ENCODE measurements at places on chromosomes 1 and 21. TPM values are rescaled to one million over a fixed set of nuclear protein-coding genes. Genes with fewer than 3 reads are reported as not detected.

DNA sequence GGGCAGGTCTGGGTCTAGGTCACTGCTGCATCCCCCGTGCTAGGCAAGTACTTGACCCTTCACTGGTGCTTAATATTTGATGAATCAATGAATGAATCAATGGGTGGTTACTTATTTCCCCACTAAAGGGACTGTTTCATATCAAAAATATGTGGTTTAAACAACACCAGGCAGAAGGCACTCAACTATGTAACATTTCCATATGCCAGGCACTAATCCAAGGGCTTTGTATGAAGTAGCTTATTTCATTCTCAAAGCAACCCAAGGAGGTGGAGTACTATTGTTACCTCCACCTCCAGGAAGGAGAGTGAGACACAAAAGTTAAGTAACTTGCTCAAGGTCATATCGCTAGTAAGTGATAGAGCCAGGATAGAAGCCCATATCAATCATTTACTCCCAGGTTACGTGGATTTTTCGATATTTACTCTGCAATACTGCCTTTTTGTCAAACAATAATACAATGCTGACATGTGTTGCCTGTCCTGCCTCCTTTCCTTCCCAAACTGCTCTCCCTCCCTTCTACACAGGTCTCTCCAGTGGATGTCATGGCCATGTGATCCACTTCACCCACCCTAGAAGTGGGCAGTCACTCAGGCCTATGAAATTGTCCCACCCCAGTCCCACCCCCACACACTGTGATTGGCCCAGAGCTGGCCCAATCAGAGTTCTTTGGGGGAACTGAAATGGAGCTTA is 142.8 kb downstream of the ETS2 start:
- DNase-seq: no peak

DNA sequence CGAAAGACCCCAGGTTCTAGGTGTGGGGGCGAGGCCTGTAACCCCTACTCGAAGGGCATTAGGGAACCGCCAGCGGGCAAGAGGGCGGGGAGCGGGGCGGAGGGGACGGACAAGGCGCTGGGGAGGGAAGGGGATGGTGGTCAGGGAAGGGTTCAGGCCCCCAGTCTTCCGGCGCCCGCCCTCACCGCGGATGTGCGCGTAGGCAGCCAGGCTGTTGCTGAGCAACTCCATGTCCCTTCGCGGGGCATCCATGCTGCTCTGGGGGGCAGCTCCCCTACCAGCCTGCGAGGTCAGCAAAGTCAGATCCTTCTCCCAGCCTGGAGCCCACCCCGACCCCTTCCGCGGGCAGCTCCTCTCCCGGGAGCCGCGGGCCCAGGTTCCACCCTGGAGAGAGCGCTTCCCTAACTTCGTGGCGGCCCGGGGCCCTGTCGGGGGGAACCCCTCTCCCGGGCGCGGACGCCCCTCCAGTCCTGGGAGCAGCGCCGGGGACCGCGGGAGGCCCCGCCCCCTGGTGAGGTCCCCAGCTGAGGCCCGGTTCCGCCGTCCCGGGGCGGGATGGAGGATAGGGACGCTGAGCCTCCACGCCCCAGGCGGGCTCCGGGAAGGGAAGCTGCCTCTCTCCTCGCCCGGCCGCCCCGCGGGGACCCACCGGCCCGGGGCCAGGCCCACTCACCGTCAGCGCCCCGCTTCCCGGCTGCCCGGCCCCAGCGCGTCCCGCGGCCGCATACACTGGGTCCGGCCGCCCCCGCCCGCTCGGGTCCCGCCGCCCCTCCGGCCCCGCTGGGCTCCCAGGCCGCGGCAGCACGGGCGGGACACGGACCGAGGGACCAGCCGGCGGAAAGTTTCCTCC is 434 bp downstream of the EVA1B start:
- DNase-seq: no peak

GRCh38 chr1:200732438-200732837 is 6.3 kb upstream of the CAMSAP2 start:
- no peak for DNase-seq

DNA sequence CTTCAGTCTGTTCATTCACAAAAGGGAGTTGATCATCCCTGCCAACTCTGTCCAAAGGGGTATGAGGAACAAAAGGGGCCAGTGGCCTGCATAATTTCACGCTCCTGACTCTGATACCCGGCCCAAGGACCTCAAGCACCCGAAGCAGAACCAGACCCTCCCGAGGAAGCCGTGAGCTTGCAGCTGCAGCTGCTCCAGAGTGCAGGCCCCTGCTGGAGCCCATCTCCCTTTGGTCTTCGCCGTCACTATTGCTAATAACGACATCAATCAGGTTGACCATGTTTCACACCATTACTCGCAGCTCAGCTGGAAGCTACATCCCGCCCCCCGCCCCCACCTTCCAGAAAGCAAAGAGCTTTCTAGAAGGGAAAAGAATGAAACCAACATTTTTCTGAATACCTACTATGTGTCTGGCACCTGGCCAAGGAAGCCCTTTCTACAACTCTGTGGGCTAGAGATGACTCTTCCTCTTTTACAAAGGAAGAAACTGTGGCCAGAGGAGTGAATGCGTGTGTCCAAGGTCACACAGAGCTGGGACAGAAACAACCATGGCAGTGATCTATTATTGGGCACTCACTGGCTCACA is 5.5 kb downstream of the NKAIN1 start:
- no peak for DNase-seq

- no peak for DNase-seq
Measured at GRCh38 chr1:3544040-3544977, 67.0 kb downstream of the MEGF6 start.

DNA sequence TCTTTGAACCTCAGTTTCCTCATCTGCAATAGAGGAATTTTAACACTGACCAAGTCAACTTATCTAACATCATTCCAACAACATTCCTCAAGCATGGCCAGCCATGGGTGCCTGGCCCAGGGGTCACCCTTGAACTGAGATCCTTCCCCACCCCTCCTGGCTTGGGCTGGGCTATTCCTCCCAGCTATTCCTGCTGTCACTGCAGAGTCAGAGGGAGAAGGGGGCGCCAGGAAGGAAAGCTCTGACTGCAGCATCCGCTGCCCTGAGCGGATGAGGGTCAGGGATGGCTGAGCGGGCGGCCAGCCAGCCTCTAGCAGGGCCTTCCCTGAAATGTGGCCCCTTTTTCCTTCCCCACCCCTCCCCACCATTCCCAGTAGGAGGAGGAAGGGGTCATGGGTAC is 3.1 kb downstream of the TINAGL1 start:
- no peak for DNase-seq

GRCh38 chr1:167332503-167332902 is 111.8 kb downstream of the POU2F1 start:
- DNase-seq: no peak

DNA sequence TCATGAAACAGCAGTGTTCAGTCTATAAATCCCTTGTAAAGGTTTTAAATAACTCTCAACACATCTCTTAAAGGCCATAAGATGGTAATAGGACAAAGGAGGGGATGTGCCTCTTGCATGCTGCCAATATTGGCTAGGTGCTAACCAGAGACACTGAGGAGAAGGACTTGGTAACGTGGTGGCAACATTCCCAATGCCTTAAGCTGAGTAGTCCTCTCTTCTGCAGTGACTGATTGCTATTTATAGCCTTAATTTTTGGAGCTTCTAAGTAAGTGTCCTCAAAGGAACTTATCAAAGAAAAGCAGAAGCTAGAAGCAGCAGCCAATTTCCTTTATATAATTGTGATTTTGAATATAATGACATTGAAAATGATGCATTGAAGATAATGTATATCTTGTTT is 63.0 kb downstream of the DPT start:
- DNase-seq: no peak

- no peak for DNase-seq
Measured at GRCh38 chr1:200901796-200902444, 7.2 kb downstream of the INAVA start.

DNA sequence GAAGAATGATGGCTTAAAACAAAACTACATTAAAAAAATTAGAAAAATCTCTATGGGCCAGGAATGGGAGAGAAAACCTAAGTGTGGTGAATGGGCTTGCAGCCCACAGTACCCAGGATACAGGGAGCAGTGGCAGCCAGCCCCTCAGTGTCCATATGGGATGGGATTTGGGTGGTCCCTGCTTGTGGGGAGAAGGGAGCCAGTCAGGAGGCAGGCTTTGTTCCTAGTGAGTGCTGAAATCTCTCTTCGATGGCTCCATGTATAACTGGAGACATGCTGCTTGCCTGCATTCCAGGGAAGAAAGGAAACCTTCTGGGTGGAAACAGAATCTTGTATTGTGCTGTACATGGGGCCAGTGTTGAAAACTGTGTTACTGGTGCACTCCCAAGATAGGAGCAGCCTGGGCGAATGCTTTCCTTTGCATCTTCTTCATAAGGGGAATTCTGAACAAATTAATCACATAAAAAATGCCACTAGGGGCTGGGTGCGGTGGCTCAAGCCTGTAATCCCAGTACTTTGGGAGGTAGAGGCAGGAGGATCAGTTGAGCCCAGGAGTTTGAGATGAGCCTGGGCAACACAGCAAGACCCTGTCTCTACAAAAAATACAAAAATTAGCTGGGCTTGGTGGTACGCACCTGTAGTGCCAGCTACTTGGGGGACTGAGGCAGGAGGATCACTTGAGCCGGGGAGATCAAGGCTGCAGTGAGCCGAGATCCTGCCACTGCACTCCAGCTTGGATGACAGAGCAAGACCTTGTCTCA is 36.0 kb downstream of the PTPRU start:
- DNase-seq: no peak

GRCh38 chr1:200912737-200913407 is 18.2 kb downstream of the INAVA start:
- no peak for DNase-seq

DNA sequence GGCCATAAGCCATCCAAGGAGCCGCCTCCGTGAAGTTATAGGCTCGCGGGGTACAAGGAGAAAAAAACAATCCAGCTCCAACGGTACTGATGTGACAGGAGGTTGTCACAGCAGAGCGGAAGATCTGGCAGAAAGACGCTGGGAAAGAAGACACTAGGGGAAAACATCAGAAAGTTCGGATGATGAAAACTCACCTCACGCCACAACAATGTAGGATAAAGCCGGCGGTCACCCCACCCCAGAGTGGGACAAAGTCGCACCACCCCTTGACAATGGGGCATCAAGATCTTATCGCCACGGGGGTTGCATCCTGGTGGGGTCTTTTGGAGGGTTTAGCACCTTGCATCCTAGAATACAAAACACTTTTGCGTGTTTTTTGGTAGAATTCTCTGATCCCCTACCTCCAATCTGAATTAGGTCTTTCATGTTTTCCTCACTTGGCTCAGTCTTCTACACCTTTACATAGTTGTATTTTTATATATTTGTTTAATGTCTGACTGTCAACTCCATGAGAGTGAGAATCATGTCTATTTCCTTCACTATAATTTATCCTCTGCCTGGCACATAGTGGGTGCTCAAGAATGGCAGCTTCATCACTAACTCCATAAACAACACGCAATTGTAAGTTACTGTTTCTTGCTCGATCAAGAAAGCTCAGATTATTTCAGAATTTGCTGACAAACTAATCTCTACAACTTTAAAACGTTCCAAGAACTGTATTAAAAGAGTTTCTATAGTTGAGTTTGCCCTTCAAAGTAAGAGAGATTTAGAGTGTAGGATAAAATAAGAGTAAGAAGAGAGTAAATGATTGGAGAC is 611 bp upstream of the ZSWIM5 start:
- DNase-seq: no peak

GRCh38 chr1:3067671-3068563 is 1.1 kb upstream of the PRDM16 start:
- DNase-seq: no peak

GRCh38 chr1:33849211-33849610 is 14.7 kb upstream of the HMGB4 start:
- no peak for DNase-seq

DNA sequence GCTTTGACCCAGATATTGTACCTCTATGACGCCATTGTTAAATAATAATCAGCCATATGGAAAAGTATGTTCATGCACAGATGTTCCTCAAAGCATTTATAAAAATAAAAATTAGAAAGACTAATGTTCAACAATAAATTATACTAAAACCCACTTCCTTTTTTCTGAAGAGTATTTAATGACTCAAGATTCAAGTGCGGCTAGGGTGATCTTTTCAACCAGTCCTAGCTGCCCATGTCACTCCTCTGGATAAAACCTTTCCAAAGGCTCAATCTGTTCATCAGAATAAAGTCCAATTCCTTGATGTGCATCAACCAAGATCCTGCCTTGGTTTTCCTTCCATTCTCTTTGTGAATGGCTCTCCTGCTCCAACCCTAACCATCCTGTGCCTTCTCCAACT is 292.0 kb downstream of the VAV3 start:
- no peak for DNase-seq

DNA sequence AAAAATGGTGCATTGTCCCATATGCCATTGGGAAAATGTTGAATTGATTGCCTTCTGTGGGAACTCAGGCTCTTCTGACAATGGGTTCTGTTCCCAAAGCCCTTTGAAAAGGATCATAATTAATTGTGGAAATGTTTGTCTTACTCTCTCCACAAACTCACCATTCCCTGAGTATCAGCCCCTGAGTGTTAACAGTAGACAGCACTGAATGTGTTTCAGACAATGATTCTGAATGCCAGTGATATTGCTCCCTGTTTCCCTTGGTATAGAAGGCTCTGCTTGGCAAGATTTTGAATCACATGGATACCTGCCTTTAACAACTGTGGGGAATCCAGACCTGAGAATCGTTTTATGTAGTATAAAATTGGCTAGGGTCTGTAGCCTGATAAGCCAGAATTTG is 1096.8 kb downstream of the ADGRL2 start:
- no peak for DNase-seq

DNA sequence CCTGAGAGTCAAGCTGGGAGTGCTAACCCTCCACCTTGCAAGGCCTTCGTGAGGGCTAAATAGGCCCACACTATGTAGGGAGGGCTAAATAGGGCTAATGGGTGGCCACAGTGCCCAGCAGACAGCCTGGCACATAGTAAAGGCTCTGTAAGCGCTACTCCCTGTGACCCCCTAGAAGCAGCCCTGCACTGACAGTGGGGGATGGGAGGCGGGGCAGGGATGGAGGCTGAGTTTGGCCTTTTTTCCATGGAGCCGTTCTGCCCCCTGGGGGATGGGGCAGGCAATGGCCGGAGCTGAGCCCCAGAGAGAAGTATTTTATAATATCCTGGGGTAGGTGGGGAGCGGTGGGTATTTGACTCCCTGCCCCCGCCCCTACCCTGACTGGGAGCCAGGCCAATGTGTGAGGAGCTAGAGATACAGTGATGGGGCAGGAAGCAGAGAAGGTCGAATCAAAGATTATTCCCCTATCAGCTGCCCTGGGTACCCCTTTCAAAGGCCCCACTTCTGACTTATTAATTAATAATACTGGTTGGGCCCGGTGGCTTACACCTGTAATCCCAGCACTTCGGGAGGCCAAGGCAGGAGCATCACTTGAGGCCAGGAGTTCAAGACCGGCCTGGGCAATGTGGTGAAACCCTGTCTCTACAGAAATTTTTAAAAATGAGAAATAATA is 42.3 kb downstream of the LACTBL1 start:
- DNase-seq: no peak

The HHIPL2 gene
- 1.0 TPM for polyA plus RNA-seq

The ADGRL4 gene
- polyA plus RNA-seq: 18.6 TPM

The ATP1A4 gene
- polyA plus RNA-seq: 0.37 TPM

The RHCE gene
- polyA plus RNA-seq: 1.5 TPM

The SLC30A10 gene
- 0.40 TPM for polyA plus RNA-seq

The AUNIP gene
- 3.8 TPM for polyA plus RNA-seq

The CCDC18 gene
- polyA plus RNA-seq: 12.2 TPM

All from left renal pelvis (tissue), 4 donors.